ENCODE measurements at places on chromosomes 5 and 9.

DNA sequence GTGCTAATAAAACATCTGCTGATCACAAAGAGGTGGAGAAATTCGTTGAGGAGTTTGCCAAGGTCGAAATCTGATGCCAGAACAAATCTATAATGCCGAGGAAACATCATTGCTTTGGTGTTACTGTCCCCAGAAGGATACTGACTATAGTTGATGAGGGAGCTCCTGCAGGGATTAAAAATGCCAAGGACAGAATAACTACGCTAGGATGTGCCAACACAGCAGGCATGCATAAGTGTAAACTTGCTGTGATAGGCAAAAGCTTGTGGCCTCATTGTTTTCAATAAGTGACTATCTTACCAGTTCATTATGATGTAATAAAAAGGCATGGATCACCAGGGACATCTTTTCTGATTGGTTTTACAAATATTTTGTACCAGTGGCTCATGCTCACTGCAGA is 66.8 kb upstream of the ADCY2 start:
- DNase-seq, result no peak

DNA sequence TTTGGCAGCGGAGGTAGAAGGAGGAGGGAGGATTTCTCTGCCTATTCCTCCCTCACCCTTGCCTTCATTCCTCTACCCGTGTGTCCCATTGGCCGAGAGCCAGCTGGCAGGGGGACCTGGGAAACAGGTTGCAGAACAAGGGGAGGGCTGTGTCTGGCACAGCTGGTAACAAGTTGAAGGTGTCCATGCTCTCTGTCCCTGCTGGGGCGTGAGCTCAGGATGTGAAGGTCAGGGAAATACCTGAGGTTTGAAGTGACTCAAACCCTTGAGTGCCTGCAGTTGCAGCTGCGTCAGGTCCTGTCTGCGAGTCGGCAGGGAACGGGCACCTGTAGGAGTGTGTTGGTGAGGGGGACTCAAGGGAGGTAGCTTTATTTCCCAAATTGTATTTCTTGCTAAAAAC is 16.2 kb downstream of the MIGA2 start:
- no peak for DNase-seq

DNA sequence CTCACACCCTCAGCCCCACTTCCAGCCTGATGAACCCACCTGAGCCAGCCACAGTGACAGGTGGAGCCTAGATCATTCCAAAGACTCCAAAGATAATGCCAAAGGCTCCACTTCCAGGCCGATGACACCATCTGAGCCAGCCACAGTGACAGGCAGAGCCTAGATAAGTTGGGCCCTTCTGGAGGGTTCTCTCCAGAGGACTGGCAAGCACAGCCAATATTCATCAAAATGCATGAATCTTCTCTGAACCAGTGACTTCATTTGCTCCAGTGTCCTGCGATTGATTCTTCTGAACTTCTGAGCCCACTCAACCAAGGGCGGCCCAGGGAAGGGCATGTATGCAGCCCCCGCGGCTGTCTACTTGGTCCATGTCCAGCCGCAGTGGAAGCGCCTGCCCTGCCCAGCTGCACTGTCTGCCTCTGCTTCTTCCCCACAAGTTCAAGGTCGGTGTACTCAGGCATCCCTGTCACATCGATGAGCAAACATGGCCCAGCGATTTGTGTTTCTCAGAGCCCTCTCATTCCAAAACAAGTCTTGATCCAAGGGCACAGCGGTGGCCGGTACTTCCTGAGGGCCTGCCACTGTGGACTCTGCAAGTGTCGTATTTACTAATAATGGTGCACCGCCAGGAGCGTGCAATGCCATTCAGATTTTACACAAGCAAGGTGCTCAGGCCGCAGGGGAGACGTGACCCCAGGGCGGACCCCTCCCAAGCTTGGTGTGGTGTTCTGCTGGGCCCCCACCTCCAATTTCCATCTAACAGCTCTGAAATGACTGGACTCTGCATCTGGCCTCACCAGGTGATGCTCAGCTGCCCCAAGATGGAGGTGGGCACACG is 107.0 kb downstream of the VAV2 start:
- no peak for DNase-seq

- DNase-seq, result no peak
Measured at GRCh38 chr5:2001300-2001699, 118.6 kb upstream of the IRX4 start.

- DNase-seq, result no peak
Measured at GRCh38 chr9:91710158-91710557, 239.9 kb downstream of the ROR2 start.

- DNase-seq, result no peak
Measured at GRCh38 chr5:145347026-145347616, 488.0 kb downstream of the PRELID2 start.

- no peak for DNase-seq
Measured at GRCh38 chr9:6502399-6502798, 89.4 kb downstream of the UHRF2 start.

- DNase-seq, result no peak
Measured at GRCh38 chr5:150119421-150120061, 33.2 kb upstream of the CSF1R start.

DNA sequence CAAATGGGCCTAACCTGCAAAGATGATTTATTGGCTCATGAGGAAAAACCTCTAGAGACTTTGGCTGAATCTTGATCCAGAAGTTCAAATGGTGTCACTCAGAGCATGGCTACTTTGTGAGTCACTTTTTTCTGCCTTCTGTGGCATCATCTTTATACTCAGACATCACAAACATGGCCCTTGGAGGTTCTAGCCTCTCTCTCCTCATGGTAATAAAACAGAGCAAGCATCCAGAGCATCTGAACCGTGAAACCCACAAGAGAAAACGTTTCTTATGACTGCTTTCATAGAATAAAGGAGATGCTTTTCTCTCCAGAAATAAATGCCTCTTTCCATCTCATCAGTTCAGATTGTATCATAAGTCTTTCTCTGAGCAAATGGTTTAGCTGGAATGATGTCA is 780.3 kb downstream of the KCTD16 start:
- no peak for DNase-seq

DNA sequence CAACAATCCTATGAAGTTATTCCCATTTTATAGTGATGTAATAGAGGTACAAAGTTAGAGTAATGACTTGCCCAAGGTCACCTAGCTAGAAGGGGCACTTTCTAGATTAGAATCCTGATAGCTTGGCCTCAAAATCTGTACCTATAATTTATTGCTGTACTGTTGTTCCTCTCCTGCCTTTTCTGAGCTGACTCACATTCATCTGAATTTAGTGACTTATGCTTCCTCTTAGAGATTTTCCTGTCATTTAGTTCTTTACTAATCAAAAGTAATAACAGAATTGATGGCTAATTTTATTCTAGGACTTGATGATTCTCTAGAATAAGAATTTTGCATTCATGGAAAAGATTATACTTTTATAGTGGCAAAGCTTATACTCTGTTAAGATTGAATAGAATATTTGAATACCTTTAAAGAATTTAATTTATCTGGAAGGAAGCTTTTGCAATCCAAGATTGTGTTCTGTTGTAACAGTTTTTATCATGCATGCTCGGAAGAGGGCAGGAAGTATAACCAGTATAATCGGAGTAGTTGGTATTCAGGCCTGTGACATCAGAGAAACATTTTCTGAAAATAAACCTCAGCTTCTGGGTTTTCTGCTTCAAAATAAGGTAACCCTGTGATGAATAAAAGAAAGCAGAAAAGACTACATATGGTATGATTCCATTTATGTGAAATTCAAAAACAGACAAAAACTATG is 21.3 kb downstream of the CYSTM1 start:
- DNase-seq, result no peak

DNA sequence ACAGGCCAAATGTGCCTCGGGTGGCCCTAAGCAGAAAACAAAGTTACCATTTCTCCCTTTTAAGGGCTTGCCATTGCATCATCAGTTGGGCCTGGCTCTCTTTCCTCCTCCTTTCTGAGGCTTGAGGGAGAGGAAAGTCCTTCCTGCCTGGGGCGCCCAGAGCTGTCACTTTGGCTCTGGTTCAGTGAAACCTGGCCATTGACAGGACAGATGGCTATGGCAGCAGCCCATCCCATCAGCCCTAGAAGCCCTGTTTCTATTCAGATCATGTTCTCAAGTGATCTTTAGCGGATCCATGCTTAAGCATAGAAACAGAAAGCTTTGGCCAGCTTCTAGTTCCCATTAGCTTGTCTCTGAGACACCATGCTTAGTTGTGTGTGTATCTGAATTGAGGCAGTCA is 293.4 kb downstream of the YTHDC2 start:
- DNase-seq, result no peak

DNA sequence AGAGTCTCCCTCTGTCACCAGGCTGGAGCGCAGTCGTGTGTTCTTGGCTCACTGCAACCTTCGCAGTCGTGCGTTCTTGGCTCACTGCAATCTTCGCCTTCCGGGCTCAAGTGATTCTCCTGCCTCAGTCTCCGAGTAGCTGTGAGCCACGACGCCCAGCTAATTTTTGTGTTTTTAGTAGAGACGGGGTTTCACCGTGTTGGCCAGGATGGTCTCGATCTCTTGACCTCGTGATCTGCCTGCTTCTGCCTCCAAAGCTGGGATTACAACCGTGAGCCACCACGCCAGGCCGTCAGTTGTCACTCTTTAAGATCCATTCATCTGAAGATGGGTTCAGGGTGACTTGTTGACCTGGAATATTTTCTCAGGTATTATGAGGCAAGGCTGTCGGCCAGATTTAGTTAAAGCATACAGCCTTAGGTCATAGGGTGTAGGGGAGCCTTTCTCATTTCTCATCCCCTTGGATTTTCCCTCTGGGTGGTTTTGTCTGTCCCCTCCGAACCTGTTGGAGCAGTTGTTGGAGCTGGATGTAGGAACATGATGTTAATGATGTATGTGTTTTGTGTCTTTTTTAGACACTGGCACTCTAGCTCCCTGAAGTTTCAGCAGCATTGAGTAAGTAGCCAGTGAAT is 1.6 kb downstream of the SLC22A5 start:
- DNase-seq, result no peak

Measured in putamen (tissue), 1 donor.